ENCODE measurements at places on chromosomes 2 and 18. TPM values are rescaled to one million over a fixed set of nuclear protein-coding genes. Genes with fewer than 3 reads are reported as not detected.

- no peak for DNase-seq
Measured at GRCh38 chr2:33160191-33160590, 213.4 kb downstream of the LTBP1 start.

GRCh38 chr2:129667577-129667976 is 311.9 kb upstream of the RAB6C start:
- no peak for DNase-seq

GRCh38 chr2:241546771-241547498 is 11.6 kb upstream of the BOK start:
- DNase-seq: no peak

- DNase-seq: no peak
Measured at GRCh38 chr2:218332920-218333645, 23.6 kb upstream of the CATIP start.

DNA sequence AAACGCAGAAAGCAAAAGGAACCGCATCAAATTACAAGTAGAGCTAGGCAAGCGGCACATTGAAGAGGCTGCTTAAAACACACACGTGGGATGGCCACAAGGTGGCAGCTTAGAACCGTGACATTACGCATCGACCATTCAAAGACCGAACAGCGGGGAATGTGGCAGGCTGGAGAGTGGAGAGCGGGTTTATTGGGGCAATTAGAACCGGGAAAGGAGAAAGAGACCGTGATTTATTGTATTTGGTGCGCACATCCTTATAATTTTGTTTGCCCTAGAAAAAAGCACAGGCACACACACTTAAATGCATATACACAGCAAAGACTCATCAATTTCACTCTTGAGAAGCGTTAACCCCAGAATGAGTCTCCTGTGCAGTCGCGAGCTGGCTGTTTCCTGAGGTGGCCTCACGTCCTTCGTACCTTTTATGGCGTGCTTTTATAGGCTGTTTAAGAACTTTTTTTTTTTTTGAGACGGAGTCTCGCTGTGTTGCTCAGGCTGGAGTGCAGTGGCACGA is 31.7 kb upstream of the MEP1B start:
- DNase-seq: peak; percentile 84

DNA sequence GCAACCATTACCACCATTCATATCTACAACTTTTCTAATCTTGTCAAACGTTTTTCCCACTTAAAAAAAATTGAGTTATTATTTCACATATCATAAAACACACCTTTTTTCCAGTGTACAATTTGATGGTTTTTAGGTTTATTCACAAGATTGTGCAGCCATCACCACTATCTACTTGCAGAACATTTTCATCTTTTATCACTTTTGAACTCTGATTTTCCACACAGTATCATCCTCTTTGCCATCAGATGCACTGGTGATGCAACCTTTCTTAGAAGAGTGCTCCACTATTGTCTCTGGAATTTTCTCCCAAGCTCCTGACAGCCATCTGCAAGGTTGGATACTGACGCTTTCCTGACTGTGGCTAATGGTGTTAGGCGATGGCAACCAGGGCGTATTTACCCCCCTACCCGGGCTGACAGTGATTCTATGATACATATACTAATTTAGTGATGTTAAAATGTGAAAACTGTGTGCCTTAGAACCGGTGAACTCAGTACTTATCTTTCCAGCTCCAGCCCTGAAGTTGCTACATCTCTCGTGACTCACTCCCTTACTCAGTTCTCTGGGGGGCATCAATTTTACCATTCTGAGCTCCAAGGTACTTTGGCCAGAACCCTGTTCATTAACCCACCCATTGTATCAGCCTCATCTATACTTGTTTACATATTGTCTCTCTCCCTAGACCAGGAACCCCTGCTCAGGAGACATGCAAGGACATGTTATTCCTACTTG is 105.4 kb upstream of the SPRED2 start:
- DNase-seq: no peak

- DNase-seq: peak; percentile 28
Measured at GRCh38 chr2:21356086-21356856, 232.5 kb downstream of the TDRD15 start.

- no peak for DNase-seq
Measured at GRCh38 chr2:12321886-12322285, 394.9 kb upstream of the TRIB2 start.

DNA sequence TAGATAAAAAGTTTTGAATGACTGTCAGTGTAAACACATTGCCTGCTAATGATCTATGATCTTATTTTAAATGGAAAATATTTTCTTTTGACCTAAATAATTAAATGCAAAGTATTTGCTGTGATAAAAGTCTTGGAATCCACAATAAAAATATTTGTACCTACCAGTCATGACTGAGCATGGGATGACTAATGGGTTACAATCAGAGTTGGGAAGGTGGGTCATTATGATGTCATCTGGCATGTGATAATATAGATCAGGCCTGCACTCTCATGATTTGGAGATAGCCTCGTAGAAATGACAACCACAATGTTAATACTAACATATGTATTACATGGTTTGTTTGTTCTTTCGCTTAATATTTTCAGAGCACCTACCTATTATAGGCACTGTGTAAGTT is 848.8 kb upstream of the KLHL29 start:
- no peak for DNase-seq

- no peak for DNase-seq
Measured at GRCh38 chr2:588074-588645, 89.0 kb downstream of the TMEM18 start.

- peak; percentile 11 for DNase-seq
Measured at GRCh38 chr2:221969087-221969829, 329.5 kb downstream of the PAX3 start.

GRCh38 chr18:75365837-75366236 is 61.7 kb downstream of the SMIM21 start:
- no peak for DNase-seq

DNA sequence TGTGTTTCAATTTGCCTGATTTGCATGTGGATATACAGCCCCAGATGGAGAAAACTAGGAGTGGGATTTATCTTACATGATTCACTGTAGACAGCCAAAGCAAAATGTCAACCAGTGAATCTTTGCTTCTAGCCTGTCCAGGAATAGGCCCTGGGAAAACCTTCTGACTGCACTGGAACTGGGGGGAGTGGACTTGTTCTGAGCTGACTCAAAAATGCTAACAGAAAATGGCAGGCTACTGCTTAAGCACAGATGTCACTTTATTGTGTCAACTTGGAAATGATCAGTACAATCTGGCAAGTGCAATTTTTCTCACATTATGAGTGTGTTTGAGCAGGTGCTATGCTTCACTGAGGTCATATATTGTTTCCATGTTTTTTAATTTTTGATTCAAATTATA is 593.7 kb downstream of the NRXN1 start:
- DNase-seq: no peak

DNA sequence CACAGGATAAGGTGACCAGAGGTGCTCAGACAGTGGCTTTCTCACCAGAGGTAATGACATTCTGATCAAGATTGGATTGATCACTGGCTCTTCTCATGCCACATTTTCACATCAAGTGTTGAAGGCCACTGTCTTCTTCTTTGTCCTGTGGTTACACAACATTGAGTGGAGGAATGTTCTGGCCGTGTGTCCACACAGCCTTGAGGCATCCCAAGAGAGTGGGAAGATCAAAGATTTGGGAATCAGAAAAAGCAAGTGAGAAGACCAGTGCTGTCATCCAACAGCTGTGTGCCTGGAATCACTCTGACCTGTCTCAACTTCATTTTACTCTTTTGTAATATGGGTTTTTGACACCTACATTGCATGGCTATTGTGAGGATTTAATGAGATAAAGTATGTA is 67.4 kb downstream of the IL1R2 start:
- no peak for DNase-seq

GRCh38 chr2:199922856-199923255 is 11.8 kb downstream of the C2orf69 start:
- DNase-seq: no peak

GRCh38 chr18:79965119-79965902 is 868 bp downstream of the HSBP1L1 start:
- DNase-seq: no peak

GRCh38 chr2:3173031-3173430 is 204.6 kb downstream of the EIPR1 start:
- DNase-seq: no peak

DNA sequence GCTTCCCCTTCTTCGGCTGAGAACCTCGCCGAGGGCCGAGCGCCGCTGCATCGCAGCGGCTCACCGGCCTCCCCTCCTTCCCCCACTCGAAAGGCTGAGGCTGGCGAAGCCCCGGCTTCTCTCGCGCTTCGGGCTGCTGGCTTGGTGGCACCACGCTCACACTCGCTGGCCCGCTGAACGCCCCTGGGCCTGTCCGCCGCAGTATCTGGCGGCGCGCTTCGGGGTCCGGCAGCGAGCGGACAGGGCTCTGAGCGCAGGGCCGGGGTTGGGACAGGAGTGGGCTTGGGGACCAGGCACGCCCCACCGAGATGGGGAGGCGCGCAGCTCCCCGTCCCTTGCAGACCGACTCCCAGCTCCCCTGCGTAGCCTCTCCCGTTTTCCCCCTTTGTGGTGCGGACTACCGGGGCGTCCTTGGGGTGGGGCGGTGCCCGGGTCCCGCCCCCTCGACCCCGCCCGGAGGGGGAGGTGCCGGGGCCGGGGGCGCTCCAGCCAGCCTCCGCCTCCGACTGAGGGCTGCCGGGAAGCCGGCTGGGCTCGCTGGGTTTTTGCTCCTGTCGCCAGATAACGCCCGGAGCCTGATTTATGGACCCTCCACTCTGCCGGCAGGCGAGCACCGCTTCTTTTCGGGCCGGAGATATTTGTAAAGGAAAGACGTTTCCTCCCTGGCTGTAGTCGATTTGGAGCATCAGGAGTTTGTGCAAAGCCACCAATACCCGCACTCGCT is 3.8 kb downstream of the GBX2 start:
- no peak for DNase-seq

DNA sequence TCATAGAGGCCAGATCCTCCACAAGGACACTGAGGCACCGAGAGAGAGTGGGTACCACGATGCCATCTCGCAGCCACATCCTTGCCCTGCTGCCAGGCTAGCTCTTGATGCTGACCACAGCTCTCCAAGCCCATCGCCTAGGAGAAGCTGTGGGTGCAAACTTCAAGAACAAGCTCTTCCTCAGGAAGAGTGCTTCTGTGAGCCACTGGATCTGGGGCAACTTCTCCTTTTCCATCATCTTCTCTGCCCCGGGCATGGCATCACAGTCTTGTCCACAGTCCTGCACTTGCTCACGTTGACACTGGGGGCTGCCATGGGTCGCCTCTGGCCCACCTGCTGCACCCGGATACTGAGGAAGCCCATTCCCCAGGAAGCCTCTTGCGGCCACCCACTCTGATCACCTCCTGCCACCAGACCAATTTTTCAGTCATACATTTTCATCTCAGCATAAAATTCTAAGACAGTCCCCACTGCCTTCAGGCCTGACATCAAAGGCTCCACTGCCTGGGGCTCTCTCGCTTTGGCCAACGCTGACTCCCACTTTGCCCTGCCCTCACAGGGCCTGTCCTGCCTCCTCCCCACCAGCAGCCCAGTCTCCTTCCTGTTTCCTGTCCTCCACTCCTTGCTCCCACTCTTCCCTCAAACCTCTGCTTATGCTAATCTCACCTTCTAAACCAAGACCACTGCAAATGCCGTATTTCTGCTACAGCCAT is 243.9 kb downstream of the AFF3 start:
- no peak for DNase-seq

DNA sequence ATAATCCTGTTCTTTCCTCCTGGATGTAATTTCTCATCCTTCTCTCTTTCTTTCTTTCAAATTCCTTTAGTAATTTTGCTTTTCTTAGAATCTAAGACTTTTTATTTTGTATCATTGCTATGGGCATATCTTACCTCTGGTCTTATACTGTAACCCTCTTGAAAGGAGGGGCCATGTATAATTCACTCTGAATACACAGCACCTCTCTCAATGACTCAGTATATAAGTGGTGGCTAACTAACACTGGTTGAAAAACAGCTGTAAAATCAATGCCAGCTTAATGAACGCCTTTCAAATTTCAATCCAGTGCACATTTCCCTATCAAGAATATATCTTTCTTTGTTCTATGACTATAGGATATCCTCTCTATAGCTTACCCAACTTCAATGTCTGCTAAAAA is 53.7 kb downstream of the CWC22 start:
- no peak for DNase-seq

DNA sequence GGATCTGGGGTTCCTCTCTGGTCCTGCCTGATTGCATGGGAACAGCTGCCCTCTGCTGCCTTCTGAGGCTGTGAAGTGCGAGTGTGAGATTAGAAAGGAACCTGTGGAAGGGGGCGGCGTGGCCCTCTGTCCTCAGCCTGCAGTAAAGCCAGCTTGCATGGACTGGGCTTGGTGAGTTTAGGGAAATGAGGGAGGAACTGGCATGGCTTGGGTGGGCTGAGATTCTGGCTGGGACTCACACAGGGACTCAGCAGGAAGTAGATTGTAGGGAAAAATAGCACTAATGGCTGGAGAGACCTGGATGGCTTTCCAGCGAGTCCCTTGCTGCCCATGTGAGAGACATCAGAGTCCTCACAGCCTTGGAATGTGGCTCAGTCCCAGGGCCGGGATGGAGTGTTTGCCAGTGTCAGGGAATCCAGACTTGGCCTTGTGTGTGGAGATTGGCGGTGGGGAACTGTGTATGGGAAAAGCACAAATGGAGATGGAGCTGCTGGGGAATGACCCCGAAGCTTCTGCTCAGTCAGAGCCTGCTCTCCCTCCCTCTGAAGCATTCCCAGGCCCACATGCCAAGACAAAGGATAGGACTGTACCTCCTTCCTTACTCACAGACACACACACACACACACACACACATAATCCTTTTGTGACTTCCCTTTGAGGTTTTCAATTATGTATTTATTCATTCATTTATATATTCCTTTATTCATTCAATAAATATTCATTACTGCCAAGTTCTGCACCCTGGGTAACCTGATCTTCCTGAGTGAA is 115.4 kb downstream of the ACAA2 start:
- DNase-seq: no peak

- DNase-seq: peak; percentile 35
Measured at GRCh38 chr2:174486563-174487107, at the start of gene GPR155. GPR155 (minus strand) TSS chr2:174487029; CDS start chr2:174481956, 5,073 bp downstream.

DNA sequence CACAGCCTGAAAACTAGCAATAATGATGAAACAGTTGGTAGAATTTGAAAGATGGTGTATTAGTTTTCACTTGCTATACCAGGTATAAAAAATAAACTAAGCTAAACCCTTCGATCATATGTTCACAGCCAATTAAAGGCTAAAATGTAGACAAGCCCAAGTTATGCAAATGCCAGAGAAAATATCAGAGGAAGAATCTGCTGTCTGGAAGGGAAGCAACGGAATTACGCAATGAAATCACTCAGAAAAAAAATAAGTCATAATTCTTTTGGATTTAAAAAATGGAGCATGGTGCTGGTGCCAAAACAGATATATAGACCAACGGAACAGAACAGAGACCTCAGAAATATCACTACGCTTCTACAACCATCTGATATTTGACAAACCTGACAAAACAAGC is 108.3 kb downstream of the ARL4C start:
- DNase-seq: no peak

GULP1 gene
- 60.2 TPM for polyA plus RNA-seq

KYNU gene
- polyA plus RNA-seq: 5.5 TPM

DAPL1 gene
- polyA plus RNA-seq: 46.8 TPM

CIB4 gene
- 0.89 TPM for polyA plus RNA-seq

ANKAR gene
- 16.4 TPM for polyA plus RNA-seq

KIAA2012 gene
- 0.10 TPM for polyA plus RNA-seq

RSAD2 gene
- polyA plus RNA-seq: 4.3 TPM

HOXD13 gene
- 0.14 TPM for polyA plus RNA-seq

ACADL gene
- 36.8 TPM for polyA plus RNA-seq

TIGD1 gene
- polyA plus RNA-seq: 14.3 TPM

SCYGR3 gene
- polyA plus RNA-seq: not detected

Measured in renal cortex interstitium (tissue), 15 donors.